ENCODE measurements at places on chromosomes 11 and 22. TPM values are rescaled to one million over a fixed set of nuclear protein-coding genes. Genes with fewer than 3 reads are reported as not detected.

DNA sequence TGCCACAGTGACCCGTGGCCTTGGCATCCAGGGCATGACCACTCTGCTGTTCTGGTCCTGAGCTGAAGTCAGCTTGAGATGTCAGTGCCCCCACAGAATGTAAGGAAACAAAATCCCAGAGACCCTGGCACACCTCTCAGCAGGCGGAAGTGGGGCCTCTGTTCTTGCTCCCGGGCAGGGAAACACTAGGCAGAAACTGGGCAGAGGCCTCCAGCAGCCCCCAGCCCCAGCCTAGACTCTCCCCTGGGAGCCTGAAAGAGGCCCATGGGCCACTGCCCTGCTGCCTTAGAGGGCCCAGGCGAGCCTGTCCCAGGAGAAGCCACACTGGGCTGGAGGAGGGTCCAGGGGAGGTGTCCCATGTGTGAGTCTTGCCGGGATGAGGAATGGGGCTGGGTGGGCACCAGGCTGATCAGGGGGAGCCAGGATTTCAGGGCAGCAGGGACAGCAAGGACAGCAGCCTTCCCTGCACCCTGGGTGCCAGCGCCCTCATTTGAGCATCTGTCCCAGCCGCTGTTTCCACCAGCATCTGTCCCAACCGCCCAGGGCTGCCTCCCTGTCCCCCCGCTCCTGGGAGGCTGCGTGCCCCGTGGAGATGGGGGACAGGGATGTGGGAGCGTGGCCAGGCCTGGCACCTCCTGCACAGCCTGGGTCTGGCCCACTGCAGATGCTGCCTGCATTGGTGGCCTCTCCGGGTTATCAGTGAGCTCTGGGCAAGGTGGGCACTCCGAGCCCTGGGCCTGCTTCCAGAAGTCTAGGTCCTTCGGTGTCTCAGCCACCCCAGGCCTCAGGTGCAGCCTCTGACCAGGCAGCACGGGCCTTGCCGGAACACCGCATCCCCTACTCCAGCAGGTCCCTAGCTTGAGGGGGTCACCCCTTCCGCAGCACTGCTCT is 1072.4 kb downstream of the BRD1 start:
- H3K27ac ChIP-seq, result no peak overlapping the region
- H3K36me3 ChIP-seq, result no peaks in the 10 kb centered on the region
- DNase-seq, result no peak
- no peak overlapping the region for H3K4me3 ChIP-seq
- no peaks in the 10 kb centered on the region for H3K4me1 ChIP-seq
- peaks cover 8% of the 10 kb centered on the region for H3K27me3 ChIP-seq

Gene PRR33
- total RNA-seq, result 0.05 TPM

GRCh38 chr11:74696939-74697675 is 34.1 kb downstream of the CHRDL2 start:
- H3K27me3 ChIP-seq, result no peaks in the 10 kb centered on the region
- no peak overlapping the region for H3K27ac ChIP-seq
- H3K4me1 ChIP-seq, result peaks cover 2% of the 10 kb centered on the region
- no peaks in the 10 kb centered on the region for H3K36me3 ChIP-seq

- no peak overlapping the region for H3K27ac ChIP-seq
- H3K36me3 ChIP-seq, result no peaks in the 10 kb centered on the region
- no peaks in the 10 kb centered on the region for H3K4me1 ChIP-seq
- H3K27me3 ChIP-seq, result peaks cover 11% of the 10 kb centered on the region
- H3K4me3 ChIP-seq, result no peak overlapping the region
- DNase-seq, result no peak
Observed at GRCh38 chr11:134358165-134358855, 26.5 kb downstream of the GLB1L2 start.

Gene SC5D
- total RNA-seq, result 39.5 TPM

GRCh38 chr11:20451568-20451967 is 64.1 kb downstream of the PRMT3 start:
- peaks cover 21% of the 10 kb centered on the region for H3K36me3 ChIP-seq
- no peak for DNase-seq
- H3K4me1 ChIP-seq, result no peaks in the 10 kb centered on the region
- H3K27me3 ChIP-seq, result no peaks in the 10 kb centered on the region

DNA sequence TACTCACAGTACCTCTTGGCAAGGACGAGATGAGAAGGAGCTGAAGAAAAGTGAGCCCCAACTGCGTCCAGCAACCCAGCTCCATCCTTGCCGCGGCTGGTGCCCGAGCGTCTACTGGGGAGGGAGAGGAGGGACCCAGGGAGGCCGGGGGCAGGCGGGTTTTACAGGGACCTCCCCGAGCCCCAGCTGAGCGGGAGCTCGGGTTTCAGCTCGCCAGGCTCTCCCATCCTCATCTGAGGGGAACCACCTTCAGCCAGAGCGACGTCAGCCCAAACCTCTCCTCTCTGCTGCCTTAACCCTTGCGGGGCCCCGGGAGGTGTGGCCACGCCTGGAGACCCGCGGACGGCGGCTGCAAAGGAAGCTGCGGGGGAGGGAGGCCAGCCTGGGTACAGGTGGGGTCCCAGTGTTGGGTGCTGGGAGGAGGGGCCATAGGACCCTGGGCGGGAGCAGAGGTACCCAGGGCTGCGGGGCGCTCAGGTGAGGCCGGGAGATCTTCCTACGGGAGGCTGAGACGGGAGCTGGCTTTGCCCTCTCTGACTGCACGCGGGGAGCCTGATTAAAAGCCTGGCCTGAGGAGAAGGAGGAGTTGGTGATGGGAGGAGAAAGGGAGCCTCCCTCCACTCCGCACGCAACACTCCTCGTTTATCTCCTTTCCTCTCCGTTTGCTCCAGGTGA is at the start of gene PAMR1:
Gene PAMR1, minus strand, starts transcription at position 116 of the 675 bp plus-strand sequence. Its CDS starts 31 bp downstream, at position 85.
- peaks cover 13% of the 10 kb centered on the region for H3K4me1 ChIP-seq
- DNase-seq, result peak; percentile 35
- no peak within 1 kb of the TSS for H3K27ac ChIP-seq
- no peaks in the 10 kb centered on the region for H3K36me3 ChIP-seq

Gene CD3E
- not detected for total RNA-seq

- no peaks in the 10 kb centered on the region for H3K27me3 ChIP-seq
- peak; percentile 86 for DNase-seq
- H3K36me3 ChIP-seq, result no peaks in the 10 kb centered on the region
Observed at GRCh38 chr11:64409707-64410403, 50.9 kb downstream of the RPS6KA4 start.

DNA sequence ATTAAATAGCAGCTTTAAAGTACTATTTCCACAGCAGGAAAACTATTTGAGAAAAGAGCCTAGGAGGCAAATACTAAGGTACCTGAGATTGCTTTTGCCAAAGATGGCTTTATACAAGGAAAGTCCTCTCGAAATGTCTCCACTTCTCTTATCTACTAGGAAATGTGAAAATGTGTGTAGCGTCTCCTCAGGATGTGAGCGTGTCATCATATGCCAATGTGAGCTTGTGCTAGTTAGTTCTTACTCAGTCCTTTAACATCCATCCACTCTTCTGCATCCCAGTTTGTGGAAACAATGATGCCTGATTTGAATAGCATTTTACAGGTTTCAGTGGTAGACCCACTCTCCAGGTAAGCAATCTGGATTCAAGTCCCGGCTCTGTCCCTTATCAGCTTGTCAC is 421.0 kb downstream of the DYNC2H1 start:
- H3K27me3 ChIP-seq, result no peaks in the 10 kb centered on the region
- no peak overlapping the region for H3K27ac ChIP-seq
- DNase-seq, result no peak
- peaks cover 16% of the 10 kb centered on the region for H3K4me1 ChIP-seq
- no peaks in the 10 kb centered on the region for H3K36me3 ChIP-seq

Gene CDC42EP1
- 12.4 TPM for total RNA-seq

- no peaks in the 10 kb centered on the region for H3K27me3 ChIP-seq
- H3K4me1 ChIP-seq, result no peaks in the 10 kb centered on the region
- DNase-seq, result no peak
Observed at GRCh38 chr11:95776859-95777258, 12.7 kb downstream of the FAM76B start.

DNA sequence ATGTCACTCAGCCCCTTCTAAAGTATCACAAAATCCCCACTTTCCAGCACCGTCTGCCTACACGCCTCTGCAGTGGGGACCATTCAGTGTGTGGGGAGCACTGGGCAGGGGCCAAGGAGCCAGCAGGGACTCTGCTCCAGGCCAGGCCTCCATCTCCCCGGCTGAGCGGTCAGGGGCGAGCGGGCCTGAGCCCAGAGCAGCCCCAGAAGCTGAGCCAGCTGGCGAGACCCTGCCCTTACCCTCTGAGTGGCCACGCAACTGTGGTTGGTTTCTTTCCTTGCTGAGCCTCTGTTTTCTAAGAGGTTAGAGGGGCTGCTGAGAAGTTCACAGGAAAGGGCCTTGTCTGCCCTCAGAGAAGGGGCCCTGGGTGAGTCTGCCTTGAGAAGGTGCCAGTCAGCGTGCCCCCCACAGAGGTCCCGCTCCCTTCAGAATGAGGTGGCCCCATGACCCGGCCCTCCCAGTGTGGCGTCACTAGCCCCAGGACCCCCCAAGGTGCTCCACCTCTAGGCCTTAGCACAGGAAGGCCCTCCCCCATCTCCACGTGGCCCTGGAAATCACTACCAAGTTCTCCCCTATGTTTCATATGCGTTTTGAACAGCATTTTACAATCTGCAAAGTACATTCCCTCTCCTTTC is 46.9 kb downstream of the WNT11 start:
- DNase-seq, result no peak
- H3K4me3 ChIP-seq, result no peak overlapping the region
- H3K27ac ChIP-seq, result no peak overlapping the region
- no peaks in the 10 kb centered on the region for H3K27me3 ChIP-seq
- peaks cover 14% of the 10 kb centered on the region for H3K4me1 ChIP-seq
- H3K36me3 ChIP-seq, result no peaks in the 10 kb centered on the region

- H3K36me3 ChIP-seq, result no peaks in the 10 kb centered on the region
- no peak overlapping the region for H3K4me3 ChIP-seq
- peaks cover 22% of the 10 kb centered on the region for H3K4me1 ChIP-seq
- no peak for DNase-seq
- no peaks in the 10 kb centered on the region for H3K27me3 ChIP-seq
Observed at GRCh38 chr22:30305519-30305905, 16.2 kb upstream of the CASTOR1 start.

GRCh38 chr11:10866893-10867331 is 9.1 kb upstream of the ZBED5 start:
- DNase-seq, result no peak
- no peaks in the 10 kb centered on the region for H3K36me3 ChIP-seq

Gene PGM2L1
- total RNA-seq, result 7.5 TPM

DNA sequence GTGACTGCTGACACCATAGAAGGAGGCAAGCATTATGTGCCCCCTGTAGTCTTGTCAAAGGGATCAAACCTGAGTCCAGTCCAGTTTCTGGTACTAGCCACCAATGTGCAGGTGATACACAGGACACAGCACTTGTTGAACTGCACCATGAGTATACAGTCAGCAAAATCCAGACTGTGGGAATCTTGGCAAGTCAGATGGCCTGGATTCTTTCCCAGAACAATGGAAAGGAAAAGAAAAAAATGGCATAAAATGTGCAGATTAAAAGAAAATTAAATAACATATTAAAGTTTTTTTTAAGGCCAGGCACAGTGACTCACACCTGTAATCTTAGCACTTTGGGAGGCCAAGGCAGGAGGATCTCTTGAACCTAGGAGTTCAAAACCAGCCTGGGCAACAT is 16.8 kb downstream of the CRY2 start:
- H3K27ac ChIP-seq, result no peak overlapping the region
- no peak for DNase-seq
- H3K4me3 ChIP-seq, result no peak overlapping the region
- H3K36me3 ChIP-seq, result peaks cover 9% of the 10 kb centered on the region
- no peaks in the 10 kb centered on the region for H3K27me3 ChIP-seq
- H3K4me1 ChIP-seq, result no peaks in the 10 kb centered on the region

- H3K27me3 ChIP-seq, result no peaks in the 10 kb centered on the region
- H3K4me3 ChIP-seq, result peak overlapping the region; percentile 63
- H3K27ac ChIP-seq, result no peak overlapping the region
- DNase-seq, result no peak
- no peaks in the 10 kb centered on the region for H3K36me3 ChIP-seq
- H3K4me1 ChIP-seq, result peaks cover 10% of the 10 kb centered on the region
Observed at GRCh38 chr22:29305836-29306174, 645 bp upstream of the GAS2L1 start.

DNA sequence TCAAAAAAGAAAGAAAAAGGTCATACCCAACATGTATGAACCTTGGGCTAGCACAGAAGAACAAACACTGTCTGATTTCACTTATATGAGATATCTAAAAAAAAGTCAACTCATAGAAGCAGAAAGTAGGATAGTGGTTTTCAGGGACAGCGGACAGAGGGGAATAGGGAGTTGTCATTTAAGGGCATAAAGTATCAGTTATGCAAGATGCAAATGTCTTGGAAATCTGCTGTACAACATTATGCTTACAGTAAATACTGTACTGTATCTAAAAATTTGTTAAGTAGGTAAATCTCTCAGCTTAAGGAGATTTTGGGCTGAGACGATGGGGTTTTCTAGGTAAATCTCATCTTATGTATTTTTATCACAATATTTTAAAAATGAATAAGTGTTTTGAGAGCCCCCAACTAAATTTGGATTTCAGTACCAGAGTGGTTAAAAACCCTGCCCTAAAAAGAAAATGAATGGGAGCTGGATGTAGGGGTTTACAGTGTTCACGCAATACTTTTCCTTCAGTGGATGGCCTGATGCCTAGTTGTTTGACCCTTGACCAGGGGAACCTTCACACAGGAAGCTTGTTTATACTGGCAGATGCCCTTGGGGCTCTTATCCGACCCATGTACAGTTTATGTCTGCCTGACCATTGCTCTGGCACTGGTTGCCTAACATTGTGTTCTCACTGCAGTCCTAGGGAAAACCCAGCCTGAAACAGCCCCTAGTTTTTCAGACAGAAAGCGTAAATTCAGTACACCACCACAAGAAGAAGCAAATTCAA is 34.8 kb downstream of the SLC22A9 start:
- no peaks in the 10 kb centered on the region for H3K36me3 ChIP-seq
- no peak overlapping the region for H3K27ac ChIP-seq
- H3K4me1 ChIP-seq, result no peaks in the 10 kb centered on the region
- H3K27me3 ChIP-seq, result no peaks in the 10 kb centered on the region
- no peak overlapping the region for H3K4me3 ChIP-seq
- no peak for DNase-seq

- no peaks in the 10 kb centered on the region for H3K27me3 ChIP-seq
- H3K36me3 ChIP-seq, result peaks cover 64% of the 10 kb centered on the region
- no peak for DNase-seq
- peaks cover 31% of the 10 kb centered on the region for H3K4me1 ChIP-seq
- no peak overlapping the region for H3K27ac ChIP-seq
Observed at GRCh38 chr22:49776891-49777290, 50.8 kb downstream of the BRD1 start.

- no peaks in the 10 kb centered on the region for H3K36me3 ChIP-seq
- peaks cover 13% of the 10 kb centered on the region for H3K4me1 ChIP-seq
- no peaks in the 10 kb centered on the region for H3K27me3 ChIP-seq
- H3K4me3 ChIP-seq, result no peak overlapping the region
Observed at GRCh38 chr11:19429108-19429760, 188.5 kb upstream of the E2F8 start.

GRCh38 chr11:119567688-119568582 is 145.0 kb upstream of the THY1 start:
- peak overlapping the region; percentile 52 for H3K27ac ChIP-seq
- H3K4me1 ChIP-seq, result peaks cover 17% of the 10 kb centered on the region
- 0 out of 2 replicates have a peak overlapping the region, but pooled peaks have one; percentile 20 for H3K4me3 ChIP-seq
- no peaks in the 10 kb centered on the region for H3K27me3 ChIP-seq
- DNase-seq, result peak; percentile 57

Gene SELENOO
- total RNA-seq, result 16.4 TPM

- no peaks in the 10 kb centered on the region for H3K27me3 ChIP-seq
- DNase-seq, result no peak
- no peak overlapping the region for H3K4me3 ChIP-seq
Observed at GRCh38 chr11:41789376-41789775, 329.9 kb upstream of the LRRC4C start.

- H3K27me3 ChIP-seq, result no peaks in the 10 kb centered on the region
- H3K27ac ChIP-seq, result peak overlapping the region; percentile 67
Observed at GRCh38 chr11:10350334-10350733, 45.5 kb downstream of the ADM start.

Measured in SJCRH30 (cell line).